Brain (organoid and tissue), 16 donors: ENCODE measurements at places on chromosomes 5 and 9. TPM values are rescaled to one million over a fixed set of nuclear protein-coding genes. Genes with fewer than 3 reads are reported as not detected.

The CMYA5 gene
- 0.42 TPM for polyA plus RNA-seq

The SLC6A3 gene
- 3.6 TPM for polyA plus RNA-seq

The SUSD3 gene
- 3.9 TPM for polyA plus RNA-seq

The SFXN1 gene
- 27.8 TPM for polyA plus RNA-seq

The IL9 gene
- not detected for polyA plus RNA-seq

The IFNE gene
- polyA plus RNA-seq = not detected
